ENCODE measurements at places on chromosomes 6 and 20.

GRCh38 chr6:156556811-156557210 lies 220.4 kb upstream of the ARID1B start:
- DNase-seq, result no peak

DNA sequence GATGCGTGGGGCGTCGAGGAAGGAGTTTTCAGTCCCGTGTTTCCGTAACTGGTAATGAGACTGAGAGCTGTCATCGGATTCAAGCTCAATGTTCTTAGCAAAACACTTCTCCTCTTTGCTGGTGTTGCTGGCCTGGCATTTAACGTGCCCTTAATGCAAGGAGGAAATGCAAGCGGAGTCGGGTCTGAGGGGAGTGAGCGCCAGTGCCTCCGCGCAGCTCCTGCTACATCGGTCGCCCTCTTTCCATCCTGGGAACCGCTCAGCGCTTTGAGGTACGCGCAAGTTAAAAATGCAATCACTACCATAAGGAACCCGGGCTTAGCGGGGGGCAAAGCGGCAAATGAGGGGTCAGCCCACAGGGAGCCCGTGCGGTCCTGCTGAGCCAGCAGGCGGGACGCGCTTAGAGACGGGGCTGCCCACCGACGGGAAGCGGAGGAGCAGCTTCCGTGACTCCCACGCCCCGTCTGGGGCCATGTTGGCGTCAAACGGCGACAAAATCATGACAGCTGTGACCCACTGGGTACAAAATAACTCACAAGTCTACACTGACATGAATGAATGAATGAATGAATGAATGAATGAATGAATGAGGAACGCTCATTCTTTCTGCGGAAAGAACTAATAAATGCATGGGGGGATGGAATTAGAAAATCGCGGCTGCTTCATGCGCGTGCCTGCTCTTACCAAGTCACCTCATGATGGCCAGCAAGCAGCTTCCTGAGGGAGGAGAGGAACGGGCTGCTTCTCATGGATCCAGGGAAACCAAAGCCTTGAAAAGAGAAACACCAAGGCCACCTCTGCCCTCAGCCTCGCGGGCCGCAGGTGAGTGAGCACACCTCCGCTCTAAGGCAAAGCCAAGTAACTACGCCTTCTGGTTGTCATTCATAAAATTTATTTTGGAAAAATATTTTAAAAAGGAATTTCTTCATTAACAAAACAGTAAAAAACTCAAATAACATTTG lies 9.3 kb downstream of the DLL1 start:
- DNase-seq, result no peak

- no peak for DNase-seq
Measured at GRCh38 chr6:6469074-6469473, 119.4 kb upstream of the LY86 start.

GRCh38 chr6:53433261-53433950 lies 84.7 kb upstream of the ELOVL5 start:
- no peak for DNase-seq

GRCh38 chr6:35181933-35182612 lies 31.7 kb upstream of the SCUBE3 start:
- DNase-seq, result no peak

- no peak for DNase-seq
Measured at GRCh38 chr20:23142162-23143050, 56.3 kb upstream of the CD93 start.

DNA sequence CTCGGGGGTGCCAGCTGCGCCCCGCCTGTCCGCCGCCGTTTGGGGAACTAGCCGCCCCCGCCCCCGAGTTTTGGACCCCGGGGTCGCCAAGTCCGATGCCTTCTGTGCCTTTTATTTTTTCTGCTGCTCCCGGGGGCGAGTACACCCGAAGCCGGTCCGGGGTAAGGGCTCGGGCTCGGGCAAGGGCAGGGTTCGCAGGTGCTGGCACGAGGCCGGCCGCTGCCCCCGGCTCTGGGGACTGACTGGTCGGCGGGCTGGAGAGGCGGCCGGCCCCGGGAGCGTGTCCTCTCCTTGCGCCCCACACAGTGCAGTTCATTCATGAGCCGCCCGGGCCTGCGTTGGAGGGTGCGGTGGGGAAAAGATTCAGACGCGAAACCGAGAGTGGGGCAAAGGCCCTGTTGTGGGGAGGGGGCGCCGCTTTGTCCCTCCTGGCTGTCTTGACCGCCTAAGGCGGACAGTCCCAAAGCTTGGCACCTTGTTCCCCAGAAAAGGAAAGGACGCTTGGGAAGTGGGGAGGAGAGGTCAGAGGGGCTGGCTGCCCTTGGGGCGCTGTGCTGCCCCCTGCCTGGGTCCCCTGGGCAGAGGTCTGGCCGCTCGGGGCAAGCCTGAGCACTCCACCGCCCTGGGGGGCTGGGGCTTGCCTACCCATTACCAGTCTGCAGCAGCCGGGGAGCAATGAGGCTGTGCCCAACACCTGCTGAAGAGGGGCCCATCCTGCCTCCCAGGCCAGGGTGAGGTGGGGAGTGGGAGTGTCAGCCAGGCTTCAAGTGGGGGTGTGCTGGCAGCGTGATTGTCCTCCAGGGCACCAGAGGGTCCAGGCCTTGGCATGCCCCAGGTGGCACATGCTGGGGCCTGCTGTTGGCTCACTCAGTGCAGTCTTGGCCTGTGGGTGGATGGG lies 915 bp downstream of the TMEM63B start:
- DNase-seq, result no peak

DNA sequence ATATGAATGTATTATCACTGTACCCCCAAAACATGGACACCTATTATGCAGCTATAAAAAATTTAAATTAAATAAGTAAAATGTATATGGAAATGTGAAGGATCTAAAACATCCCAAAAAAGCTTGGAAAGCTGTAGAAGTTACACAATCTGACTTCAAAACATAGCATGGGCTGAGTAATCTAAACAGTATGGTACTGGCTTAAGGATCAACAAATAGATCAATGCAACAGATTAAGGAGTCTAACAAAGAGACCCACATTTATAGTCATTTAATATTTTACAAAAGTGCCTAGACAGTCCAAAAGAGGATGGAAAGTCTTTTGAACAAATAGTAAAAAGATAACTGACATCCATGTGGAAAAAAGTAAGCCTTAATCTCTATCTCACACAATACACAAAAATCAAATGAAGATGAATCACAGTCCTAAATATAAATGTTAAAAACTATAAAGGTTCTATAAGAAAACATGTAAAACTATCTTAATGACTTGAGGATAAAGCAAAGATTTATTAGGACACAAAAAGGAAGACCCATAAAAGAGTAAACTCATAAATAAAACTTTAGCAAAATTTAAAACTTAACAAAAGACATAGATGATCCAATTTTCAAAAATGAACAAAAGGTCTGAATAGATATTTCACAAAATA lies 46.8 kb downstream of the RANBP9 start:
- no peak for DNase-seq

DNA sequence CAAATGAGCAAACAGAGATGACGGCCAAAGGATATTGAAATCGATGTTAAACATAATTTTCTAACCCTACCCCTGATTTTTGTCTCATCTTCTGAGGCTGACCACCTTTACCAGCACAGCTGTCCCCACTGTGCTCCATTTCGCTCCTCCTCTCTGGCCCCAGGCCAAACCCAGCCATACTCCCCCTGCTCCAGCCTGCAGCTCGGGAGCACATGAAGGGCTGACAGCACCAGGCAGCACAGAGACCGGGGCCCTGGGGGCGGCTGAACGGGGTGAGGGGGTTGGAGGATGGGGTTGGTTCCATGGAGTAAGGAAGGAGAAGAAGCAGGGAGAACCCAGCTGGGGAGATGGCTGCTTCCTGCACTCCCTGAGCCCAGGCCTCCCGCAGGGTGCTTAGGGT lies 3.2 kb upstream of the NCR2 start:
- no peak for DNase-seq

DNA sequence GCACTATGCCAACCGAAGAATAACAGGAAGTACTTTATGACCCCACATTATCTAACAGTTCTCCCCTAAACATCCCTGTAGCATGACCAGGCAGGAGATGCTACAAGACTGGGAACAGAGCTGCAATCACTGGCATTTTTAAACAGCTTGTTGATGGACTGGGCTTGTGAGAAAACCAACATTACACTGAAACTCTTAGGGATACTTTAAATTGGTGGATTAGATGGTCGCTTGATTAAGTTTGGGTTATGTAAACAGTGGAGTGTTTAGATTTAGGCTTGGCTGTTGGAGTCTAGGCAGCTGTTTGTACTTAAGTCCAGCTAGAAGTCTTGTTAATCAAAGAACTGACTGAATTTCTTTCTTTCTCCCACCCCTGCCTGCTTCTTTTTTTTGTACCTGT lies 234.1 kb upstream of the BMP2 start:
- no peak for DNase-seq

DNA sequence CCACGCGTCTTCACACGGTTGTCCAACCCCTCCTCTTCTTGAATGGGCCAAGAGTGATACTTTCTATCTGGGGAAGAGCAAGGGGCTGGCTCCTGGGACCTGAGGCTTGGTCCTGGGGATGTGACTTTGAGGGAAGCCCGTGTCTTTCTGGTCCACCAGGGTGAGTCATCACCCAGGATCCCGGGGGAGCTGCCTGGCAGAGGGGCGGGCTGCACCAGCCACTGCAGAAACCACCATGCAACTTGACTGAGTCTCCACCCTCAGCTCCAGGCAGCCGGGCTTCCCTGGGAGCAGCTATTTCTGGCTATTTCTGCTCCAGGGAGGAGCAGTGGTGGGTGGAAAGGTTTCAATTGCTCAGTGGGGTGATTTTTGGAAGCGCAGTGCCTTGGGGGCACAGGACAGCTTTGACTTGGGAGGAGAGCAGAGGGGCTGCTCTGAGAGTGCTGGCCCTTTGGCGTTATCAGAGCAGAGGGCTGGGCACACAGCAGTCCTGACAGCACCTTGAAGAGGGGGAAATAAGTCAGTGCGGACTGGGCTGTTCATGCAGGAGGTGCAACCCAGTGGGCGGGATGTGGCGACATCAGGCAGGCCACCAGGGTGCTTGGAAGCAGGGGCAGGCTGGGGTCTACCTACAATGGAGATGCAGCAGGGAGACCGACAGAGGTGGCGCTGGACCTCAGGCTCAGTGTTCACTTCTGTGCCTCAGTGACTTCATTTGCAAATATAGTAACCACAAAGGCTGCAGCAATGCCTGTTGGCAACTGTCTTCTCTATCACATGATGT lies 45.1 kb upstream of the FAM83D start:
- DNase-seq, result no peak

- no peak for DNase-seq
Measured at GRCh38 chr6:127844529-127844928, 56.3 kb downstream of the THEMIS start.

GRCh38 chr6:151649835-151650234 lies 156.0 kb downstream of the CCDC170 start:
- no peak for DNase-seq

DNA sequence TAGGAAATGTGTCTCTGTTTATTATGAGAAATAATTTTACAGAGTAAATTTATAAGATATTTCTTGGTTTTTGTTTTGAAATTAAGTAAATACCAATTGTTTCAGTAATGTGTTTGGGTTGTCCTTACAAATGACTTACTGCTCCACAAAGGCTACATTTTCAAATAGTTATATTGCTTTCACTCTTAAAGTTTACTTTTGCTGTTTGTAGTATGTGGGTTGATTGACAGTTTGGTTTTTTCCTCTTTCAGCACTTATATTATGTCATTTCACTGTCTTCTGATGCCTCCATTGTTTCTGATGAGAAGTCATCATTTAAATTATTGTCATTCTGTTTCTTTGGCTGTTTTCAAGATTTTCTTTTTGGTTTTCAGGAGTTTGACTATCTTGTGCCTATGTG lies 34.9 kb upstream of the SUMO4 start:
- no peak for DNase-seq

DNA sequence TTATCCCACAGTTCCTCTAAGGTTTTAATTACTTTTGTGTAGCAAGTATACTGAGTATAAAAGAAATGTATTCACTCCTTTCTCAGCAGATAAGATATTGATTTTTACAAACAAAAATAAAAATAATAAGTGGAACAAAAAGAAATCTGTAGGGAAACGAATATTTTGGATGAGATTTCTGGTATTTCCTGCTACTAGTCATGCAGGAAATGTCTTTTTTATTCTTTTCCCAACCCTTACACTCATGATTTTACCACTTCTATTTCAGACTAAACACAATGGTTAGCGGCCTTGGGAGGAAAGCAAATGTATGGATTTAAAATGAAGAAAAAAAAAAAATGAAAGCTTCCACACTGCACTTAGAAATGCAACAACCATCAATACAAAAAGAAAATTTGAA lies 580.5 kb upstream of the MARCKS start:
- DNase-seq, result no peak

DNA sequence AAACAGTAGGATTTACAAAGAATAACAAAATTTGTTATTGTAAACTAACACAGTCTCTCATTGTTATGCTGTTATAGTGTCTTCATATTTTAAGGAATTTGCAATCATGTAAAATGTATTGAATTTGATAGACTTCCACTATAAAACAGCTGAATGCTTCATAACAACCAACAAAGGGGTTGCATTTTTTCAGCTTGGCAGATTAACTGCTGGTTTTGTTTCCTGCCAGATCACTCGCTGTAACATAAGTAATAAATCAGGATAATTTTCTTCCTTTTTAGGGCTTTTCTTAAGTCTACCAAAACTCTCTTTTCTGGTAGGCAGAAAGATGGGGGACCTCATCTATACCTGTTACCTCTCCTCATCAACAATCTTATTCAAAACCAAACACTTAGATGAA lies 169.8 kb downstream of the SAMD5 start:
- no peak for DNase-seq

GRCh38 chr20:8953300-8953699 lies 115.6 kb upstream of the PLCB4 start:
- DNase-seq, result no peak

- DNase-seq, result no peak
Measured at GRCh38 chr6:80304014-80304413, 197.5 kb downstream of the BCKDHB start.

DNA sequence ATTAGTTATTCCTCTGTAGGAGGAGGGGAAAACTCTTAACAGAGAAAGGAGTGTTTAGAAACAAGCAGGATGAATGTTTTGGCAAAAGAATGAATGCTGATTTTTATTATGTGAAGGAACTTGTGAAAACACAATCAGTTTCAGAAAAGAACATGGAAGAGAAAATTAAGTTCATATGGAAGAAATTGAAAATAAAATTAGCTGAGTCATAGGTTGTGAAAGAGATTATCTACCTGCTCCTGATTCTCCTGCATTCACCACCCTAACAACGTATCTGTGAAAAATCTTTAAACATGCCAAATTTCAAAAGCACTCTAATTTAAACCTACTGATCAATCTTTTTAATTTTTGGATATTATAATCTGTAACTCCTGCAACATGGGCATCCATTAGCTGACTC lies 227.3 kb upstream of the RSPO3 start:
- no peak for DNase-seq

- DNase-seq, result no peak
Measured at GRCh38 chr20:50271176-50271575, 80.5 kb downstream of the CEBPB start.

All from activated naive CD4-positive, alpha-beta T cell treated with anti-CD3 and anti-CD28 coated beads, Interleukin-2, amount 50 U/mL, for 16 hours (primary cell).